ENCODE measurements at places on chromosomes 2 and 18. TPM values are rescaled to one million over a fixed set of nuclear protein-coding genes. Genes with fewer than 3 reads are reported as not detected.

GPR155 gene
- total RNA-seq: 11.4 TPM

HOXD13 gene
- total RNA-seq: not detected

PLGLB1 gene
- total RNA-seq: 1.4 TPM

C18orf54 gene
- total RNA-seq: 3.2 TPM

VSNL1 gene
- total RNA-seq: not detected

SLC25A12 gene
- total RNA-seq: 21.7 TPM

DYNAP gene
- not detected for total RNA-seq

LYPD6 gene
- total RNA-seq: not detected

ZAP70 gene
- 954 TPM for total RNA-seq

MEP1B gene
- total RNA-seq: not detected

CCDC68 gene
- not detected for total RNA-seq

AGBL5 gene
- 10.8 TPM for total RNA-seq

RBM43 gene
- 5.6 TPM for total RNA-seq

DAW1 gene
- total RNA-seq: not detected

ZNF236 gene
- 35.1 TPM for total RNA-seq

ABCG8 gene
- not detected for total RNA-seq

ALK gene
- not detected for total RNA-seq

RND3 gene
- not detected for total RNA-seq

C2orf66 gene
- not detected for total RNA-seq

ANO7 gene
- total RNA-seq: 0.97 TPM

UGT1A4 gene
- total RNA-seq: not detected

CYP1B1 gene
- total RNA-seq: 5.0 TPM

SERPINB12 gene
- not detected for total RNA-seq

DOK6 gene
- total RNA-seq: not detected

AAK1 gene
- total RNA-seq: 204 TPM

SP5 gene
- total RNA-seq: not detected

B3GNT7 gene
- total RNA-seq: 87.5 TPM

SLC5A7 gene
- not detected for total RNA-seq

SERPINB11 gene
- total RNA-seq: not detected

LIMS4 gene
- total RNA-seq: 0.48 TPM

CCDC148 gene
- total RNA-seq: not detected

CHST9 gene
- not detected for total RNA-seq

PTCD3 gene
- 146 TPM for total RNA-seq

SNORC gene
- total RNA-seq: 1.0 TPM

GAL3ST2 gene
- total RNA-seq: not detected

ERFE gene
- total RNA-seq: 0.33 TPM

COL3A1 gene
- total RNA-seq: not detected

ALKAL2 gene
- 1.1 TPM for total RNA-seq

ALPP gene
- total RNA-seq: 0.30 TPM

WBP1 gene
- total RNA-seq: 65.1 TPM

TNFAIP6 gene
- not detected for total RNA-seq

NCKAP5 gene
- total RNA-seq: 0.20 TPM

CRYGC gene
- not detected for total RNA-seq

ANKRD62 gene
- not detected for total RNA-seq

C2orf81 gene
- 3.2 TPM for total RNA-seq

C2orf78 gene
- total RNA-seq: not detected

REG3G gene
- not detected for total RNA-seq

PLEKHA3 gene
- total RNA-seq: 34.5 TPM
